ENCODE measurements at places on chromosomes 2 and 18. TPM values are rescaled to one million over a fixed set of nuclear protein-coding genes. Genes with fewer than 3 reads are reported as not detected.

The EN1 gene
- 0.39 TPM for total RNA-seq

The AQP12A gene
- total RNA-seq = not detected

The GPC1 gene
- total RNA-seq = 155 TPM

DNA sequence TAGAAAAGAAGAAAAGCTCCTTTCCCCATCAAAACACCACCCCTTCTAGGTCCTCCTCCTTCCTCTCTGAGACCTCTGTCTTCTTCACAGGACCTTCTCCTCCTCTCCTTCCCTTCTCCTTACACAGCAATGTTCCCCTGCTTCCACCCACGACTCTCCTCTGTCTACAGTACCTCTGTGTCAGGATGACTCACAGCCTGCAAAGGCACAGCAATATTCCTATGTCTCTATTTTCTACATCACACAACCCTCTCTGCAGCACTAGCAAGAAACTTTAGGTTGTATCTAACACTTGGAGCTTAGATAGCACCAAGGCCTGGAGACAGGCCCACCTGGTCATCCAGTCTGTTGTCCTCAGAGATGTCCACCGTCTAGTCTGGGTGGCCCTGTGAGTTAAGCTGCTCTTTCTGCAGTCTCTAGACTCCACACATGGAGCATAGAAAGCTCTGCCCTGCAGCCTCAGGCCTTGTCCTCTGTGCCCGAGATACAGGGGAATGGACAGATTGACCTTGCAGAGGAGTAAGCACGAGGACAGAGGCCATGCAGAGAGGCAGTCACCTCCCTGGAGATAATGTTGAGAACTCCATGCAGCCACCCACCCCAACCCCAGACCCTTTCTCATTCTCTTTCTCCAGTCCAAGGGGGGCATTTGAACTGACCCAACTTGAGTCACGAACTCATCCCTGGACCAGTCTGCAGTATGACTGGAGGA is 212.0 kb downstream of the TNS1 start:
- no peaks in the 10 kb centered on the region for H3K4me1 ChIP-seq
- no peaks in the 10 kb centered on the region for H3K36me3 ChIP-seq
- H3K27me3 ChIP-seq = peaks cover 8% of the 10 kb centered on the region
- no peak overlapping the region for H3K4me3 ChIP-seq

DNA sequence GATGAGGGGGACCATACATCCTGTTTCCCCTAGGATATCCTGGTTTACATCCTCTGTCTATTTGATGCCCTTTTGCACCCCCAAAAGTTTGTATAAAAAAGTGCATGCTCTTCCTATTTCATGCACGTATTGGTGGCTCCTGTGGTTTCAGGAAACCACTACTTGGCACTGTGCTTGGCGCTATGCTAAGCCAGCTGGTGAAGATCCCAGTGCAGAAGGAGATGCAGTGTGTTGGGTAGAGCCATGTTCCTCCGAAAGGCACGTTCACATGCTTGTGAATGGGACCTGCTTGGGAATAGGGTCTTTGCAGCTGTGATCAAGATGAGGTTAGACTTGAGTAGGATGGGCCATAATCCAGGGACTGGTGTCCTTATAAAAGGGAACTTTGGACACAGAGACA is 419.7 kb downstream of the GALR1 start:
- no peak for DNase-seq
- H3K4me3 ChIP-seq = no peak overlapping the region
- peaks cover 11% of the 10 kb centered on the region for H3K27me3 ChIP-seq
- H3K27ac ChIP-seq = peak overlapping the region; percentile 43
- no peaks in the 10 kb centered on the region for H3K36me3 ChIP-seq

DNA sequence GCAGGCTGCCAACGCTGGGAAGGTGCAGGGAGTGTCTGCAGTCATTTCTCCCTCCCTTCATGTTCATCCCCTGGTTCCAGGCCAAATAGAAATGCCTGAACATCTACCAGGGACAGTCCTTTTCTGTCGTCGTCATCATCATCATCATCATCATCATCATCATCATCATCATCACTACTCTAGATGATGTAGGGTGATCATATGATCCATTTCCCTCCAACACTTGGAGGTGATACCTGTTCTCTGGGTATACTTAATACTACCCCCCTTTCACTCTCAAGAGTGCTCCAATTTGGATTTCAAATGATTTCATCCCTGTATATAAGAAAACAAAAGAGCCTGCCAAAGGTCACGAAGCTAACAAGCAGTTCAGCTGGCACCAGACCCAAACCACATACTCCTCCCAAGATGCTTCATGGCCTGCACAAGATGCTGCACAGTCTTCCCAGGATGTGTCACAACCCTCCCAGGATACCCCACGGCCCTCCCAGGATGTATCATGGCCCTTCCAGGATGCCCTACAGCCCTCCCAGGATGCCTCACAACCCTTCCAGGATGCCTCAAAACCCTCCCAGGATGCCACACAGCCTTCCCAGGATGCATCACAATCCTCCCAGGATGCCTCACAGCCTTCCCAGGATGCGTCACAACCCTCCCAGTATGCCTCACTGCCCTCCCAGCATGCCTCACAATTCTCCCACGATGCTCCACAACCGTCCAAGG is 257.9 kb downstream of the DYSF start:
- no peaks in the 10 kb centered on the region for H3K4me1 ChIP-seq
- H3K4me3 ChIP-seq = no peak overlapping the region
- H3K27me3 ChIP-seq = no peaks in the 10 kb centered on the region

- no peaks in the 10 kb centered on the region for H3K36me3 ChIP-seq
- DNase-seq = no peak
- no peak overlapping the region for H3K27ac ChIP-seq
- H3K27me3 ChIP-seq = no peaks in the 10 kb centered on the region
- no peak overlapping the region for H3K4me3 ChIP-seq
Observed at GRCh38 chr2:73841912-73842738, 13.4 kb downstream of the STAMBP start.

GRCh38 chr18:80148326-80149199 is 39.5 kb downstream of the ADNP2 start:
- H3K4me3 ChIP-seq = peak overlapping the region; percentile 85
- DNase-seq = no peak
- peak overlapping the region; percentile 33 for H3K27ac ChIP-seq
- peaks cover 9% of the 10 kb centered on the region for H3K27me3 ChIP-seq
- no peaks in the 10 kb centered on the region for H3K36me3 ChIP-seq
- H3K4me1 ChIP-seq = peaks cover 12% of the 10 kb centered on the region

DNA sequence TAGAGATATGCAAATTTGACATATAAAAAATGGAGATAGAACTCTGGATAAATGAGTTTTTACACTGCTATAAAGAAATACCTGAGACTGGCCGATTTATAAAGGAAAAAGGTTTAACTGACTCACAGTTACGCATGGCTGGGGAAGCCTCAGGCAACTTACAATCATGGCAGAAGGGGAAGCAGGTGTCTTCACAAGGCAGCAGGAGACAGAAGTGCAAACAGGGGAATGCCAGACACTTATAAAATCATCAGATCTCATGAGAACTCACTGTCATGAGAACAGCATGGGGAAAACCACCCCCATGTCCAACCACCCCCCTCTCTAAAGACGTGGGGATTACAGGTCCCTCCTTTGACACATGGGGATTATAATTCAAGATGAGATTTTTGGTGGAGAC is 1540.2 kb upstream of the SLC39A10 start:
- H3K27me3 ChIP-seq = peaks cover 4% of the 10 kb centered on the region
- no peaks in the 10 kb centered on the region for H3K36me3 ChIP-seq
- peak overlapping the region; percentile 92 for H3K27ac ChIP-seq
- peaks cover 47% of the 10 kb centered on the region for H3K4me1 ChIP-seq
- H3K4me3 ChIP-seq = peak overlapping the region; percentile 61
